ENCODE measurements at places on chromosomes 1 and 21.

DNA sequence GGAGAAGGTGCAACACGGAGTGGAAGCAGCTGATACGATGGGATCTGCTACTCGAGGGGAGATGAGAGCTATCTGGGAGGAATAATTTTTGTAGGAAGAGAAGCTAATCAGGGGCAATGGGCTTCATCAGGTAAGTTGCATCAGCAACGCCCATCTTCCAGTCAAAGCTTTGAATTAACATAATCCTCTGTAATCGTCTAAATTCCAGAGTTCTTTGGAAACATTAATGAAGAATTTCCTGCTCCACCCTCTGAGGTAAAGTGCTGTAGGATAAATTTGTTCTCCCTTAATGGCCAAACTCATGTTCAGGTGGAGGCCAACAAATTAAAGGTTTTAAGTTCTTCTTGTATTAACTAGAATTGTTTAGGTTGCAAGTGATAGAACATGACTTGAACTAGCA, 94.0 kb upstream of the KAZN start:
- no peak for DNase-seq

DNA sequence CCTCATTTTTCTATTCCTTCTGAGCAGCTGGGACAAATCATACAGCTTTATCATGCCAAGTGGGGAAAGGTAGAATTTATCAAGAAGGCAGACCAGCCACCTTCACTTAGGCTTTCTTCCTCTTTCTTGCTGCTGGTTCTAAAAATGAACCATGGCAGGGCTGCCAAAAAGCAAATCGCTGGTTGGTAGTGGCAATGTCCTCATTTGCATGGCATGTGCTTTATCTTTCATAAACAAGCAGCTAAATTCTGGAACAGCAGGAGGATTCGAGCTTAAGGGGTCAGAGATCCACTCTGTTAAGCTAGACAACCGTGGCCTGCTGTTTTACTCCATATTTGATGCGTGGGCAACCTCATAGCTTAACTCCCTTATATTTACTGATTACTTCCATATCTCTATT, 91.3 kb downstream of the RPE65 start:
- DNase-seq, result no peak

DNA sequence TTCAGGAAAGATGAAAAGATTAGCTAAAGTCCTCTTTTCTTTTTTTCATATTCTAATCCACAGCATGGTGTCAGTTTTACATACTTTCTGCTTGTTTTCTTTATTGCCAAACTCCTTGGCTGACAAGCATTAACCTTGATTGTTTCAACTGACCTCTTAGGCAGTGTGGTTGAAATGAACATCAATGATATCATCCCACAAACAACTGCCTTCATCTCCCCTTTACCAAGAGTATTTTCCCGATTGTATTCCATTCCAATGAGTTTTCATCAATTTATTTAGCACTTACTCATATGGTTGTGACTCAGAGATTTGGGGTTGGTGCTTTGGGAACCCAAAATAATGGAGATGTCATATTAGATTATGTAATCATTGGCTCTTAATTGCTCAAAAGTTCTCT, 71.8 kb downstream of the SPAG17 start:
- no peak for DNase-seq

- no peak for DNase-seq
Measured at GRCh38 chr1:18723206-18723605, 92.6 kb downstream of the PAX7 start.

DNA sequence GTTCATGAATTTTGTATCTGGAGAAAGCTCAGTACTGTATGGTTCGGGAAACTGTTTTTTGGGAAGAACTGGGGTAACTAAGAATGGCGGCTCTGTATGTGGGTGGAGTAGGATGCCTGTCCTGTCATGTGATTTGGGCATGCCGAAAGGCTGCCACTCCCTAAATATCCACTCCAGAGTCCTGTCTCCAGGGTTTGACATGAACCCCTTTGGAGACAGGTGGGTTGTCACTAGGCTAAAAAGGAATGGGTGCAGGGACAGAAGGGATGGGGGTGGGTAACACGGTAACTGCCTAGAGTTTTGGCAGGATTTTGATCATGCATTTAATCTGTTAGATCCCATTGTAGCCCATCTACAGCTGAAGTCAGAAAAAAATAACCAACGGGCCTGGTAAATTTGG, 150.1 kb downstream of the KCNJ6 start:
- no peak for DNase-seq

GRCh38 chr1:36151845-36152203, 2.5 kb upstream of the TRAPPC3 start:
- peak; percentile 30 for DNase-seq

- DNase-seq, result no peak
Measured at GRCh38 chr21:33023574-33024200, 2.0 kb upstream of the OLIG2 start.

GRCh38 chr1:8013800-8014199, 12.3 kb downstream of the ERRFI1 start:
- DNase-seq, result no peak

- DNase-seq, result no peak
Measured at GRCh38 chr1:34781844-34782391, 904 bp downstream of the GJB3 start.

DNA sequence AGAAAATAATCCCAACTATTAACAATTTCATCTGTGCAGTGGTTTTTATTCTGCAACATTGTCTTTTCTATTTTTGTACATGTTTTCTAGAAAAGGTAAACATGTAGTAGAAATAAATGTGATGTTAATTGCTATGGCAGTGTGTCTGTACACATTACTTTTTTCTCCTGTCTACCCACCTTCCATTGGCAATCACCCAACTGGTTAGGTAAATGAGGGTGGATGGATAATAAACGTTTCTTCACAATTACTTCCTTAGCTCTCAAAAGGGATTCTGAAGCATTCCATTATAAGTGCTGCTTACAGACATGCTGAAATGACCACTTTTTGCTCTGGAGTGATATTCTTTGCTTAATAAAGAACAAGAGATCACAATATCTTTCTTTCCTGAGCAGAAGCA, 61.4 kb downstream of the MAGI3 start:
- DNase-seq, result no peak

GRCh38 chr1:45488666-45489377, 2.1 kb downstream of the TESK2 start:
- DNase-seq, result no peak

GRCh38 chr1:93137604-93138292, 42.5 kb downstream of the TMED5 start:
- DNase-seq, result no peak

- DNase-seq, result no peak
Measured at GRCh38 chr21:28899744-28900143, 92.9 kb downstream of the LTN1 start.

DNA sequence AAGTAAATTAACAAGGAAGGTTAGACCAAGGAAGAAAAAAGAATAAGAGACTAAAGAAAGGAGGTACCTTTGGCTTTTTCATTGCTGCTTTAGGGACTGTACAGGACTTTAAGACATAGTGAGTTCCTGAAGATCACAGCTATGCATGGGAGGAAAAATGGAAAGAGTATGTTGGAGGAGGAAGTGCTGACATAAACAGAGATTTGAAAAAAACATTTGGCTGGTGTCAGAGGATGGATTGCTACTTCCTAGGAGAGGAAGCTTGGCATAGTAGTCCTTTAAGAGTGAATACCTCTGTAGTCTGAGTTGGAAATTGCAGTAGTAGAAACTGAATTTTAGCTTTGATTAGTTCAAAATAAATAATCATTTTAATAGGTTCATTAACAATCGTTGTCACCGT, 398.4 kb downstream of the RYR2 start:
- no peak for DNase-seq

GRCh38 chr21:27086186-27086585, 119.3 kb upstream of the ADAMTS5 start:
- no peak for DNase-seq

- DNase-seq, result no peak
Measured at GRCh38 chr21:29182691-29183092, 52.2 kb downstream of the MAP3K7CL start.

- DNase-seq, result peak; percentile 66
Measured at GRCh38 chr1:23772049-23772853, 6.0 kb upstream of the PITHD1 start.

DNA sequence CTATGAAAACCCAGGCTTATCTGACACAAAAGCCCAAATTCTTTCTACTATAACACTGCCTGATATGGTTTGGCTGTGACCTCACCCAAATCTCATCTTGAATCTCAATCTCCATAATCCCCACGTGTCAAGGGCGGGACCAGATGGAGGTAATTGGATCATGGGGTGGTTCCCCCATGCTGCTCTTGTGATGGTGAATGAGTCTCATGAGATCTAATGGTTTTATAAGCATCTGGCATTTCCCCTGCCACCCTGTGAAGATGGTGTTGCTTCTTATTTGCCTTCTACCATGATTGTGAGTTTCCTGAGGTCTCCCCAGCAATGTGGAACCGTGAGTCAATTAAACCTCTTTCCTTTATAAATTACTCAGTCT, 123.3 kb upstream of the USP24 start:
- DNase-seq, result no peak

DNA sequence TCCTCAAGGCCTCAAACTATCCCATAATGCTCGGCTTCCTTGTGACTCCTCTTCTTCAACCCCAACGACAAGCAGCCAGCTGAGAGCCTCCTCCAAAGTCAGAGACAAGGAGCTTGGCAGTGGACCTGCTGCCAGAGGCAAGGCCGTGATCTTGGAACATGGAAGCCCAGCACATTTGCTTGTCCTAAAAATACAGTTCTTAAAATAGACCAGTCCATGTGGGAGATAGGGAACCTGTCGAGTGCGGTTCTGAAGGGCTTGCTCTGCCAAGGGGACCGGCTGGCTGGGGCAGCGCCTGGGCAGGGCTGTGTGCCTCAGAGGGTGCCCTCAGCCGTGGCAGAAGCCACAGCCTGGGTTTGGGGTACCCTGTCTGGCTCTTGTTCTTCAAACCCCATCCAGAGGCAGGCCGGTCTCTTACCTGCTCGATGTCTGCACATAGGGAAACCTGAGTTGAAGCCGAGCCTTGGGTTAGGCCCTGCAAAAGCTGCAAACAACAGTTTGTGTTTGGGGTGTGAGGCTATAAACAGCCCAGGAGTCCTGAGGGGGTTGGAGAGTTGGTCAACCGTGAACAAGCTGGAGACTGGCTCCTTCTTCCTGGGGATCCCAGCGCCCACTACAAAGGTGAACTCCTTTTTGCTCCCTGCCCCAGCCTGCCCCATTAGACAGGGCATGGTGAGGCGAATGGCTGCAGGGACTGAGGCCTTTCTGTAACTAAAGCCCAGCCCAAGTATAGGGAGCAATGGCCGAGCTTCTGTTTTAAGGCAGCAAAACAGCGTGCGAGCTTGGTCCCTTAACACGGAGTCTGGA, 228.8 kb downstream of the CAMTA1 start:
- no peak for DNase-seq

- no peak for DNase-seq
Measured at GRCh38 chr1:81887421-81888144, 86.8 kb downstream of the ADGRL2 start.

- no peak for DNase-seq
Measured at GRCh38 chr21:36567216-36567885, 87.4 kb upstream of the CLDN14 start.

- no peak for DNase-seq
Measured at GRCh38 chr1:234773936-234774677, 164.1 kb upstream of the IRF2BP2 start.

DNA sequence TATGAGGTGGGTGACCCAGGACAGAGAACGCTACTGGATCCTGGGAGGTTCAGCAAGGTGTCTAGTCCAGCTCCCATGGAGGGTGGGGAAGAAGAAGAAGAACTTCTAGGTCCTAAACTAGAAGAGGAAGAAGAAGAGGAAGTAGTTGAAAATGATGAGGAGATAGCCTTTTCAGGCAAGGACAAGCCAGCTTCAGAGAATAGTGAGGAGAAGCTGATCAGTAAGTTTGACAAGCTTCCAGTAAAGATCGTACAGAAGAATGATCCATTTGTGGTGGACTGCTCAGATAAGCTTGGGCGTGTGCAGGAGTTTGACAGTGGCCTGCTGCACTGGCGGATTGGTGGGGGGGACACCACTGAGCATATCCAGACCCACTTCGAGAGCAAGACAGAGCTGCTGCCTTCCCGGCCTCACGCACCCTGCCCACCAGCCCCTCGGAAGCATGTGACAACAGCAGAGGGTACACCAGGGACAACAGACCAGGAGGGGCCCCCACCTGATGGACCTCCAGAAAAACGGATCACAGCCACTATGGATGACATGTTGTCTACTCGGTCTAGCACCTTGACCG, 8.6 kb upstream of the PIGV start:
- no peak for DNase-seq

DNA sequence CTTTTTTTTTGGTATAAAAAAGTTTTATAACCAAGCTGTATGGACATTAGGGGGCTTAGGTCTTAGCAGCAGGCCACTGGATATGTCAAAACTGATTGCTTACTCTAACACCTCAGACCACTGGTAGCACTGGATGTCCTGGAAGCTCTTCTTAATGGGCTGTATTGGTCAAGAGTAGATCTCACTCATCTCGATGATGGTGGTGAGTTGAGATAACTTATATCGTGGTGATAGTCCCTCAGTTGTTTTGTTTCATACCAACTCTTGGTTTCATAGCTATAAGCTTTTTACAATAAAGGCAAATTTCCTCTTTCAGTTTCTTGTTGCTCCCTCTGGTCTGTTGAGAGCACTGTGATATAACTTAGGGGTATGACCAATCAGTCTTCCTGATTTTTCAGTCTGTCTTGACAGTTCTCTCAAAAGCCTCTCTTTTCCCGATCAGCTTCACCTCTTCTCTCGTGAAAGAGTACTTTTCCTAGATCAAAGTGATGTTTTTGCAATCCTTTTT, 9.7 kb upstream of the AGO1 start:
- no peak for DNase-seq

DNA sequence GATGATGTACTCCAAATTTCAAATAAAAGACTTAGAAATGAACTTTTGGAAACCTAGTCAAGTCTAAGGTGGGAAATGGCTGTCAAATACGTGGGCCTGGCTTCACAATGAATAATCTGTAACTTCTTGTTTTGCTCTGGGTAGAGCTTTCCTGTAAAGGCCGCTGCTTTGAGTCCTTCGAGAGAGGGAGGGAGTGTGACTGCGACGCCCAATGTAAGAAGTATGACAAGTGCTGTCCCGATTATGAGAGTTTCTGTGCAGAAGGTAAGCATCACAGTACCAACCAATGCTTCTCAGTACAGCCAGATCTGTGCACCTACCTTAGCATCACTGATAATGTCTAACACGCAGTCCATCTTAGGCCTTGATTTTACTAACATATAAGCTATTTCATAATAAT, 73.6 kb downstream of the TPR start:
- peak; percentile 66 for DNase-seq

DNA sequence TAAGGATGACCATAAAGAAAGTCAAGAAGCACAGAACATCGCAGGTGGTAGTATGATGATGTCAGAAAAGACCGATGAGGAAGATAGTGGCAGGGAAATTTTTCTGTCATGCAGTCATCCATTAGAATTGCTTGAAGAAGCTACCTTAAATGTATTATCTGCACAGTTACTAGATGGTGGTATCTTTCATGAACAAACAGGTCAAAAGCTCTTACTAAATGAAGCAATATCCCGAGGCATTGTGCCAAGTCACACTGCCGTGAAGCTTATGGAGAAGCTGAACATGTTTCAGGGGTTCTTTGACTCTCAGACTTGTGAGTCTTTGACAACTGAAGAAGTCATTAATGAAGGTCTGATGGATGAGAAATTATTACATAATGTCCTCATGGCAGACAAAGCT, 128.8 kb downstream of the MACF1 start:
- DNase-seq, result no peak

GRCh38 chr21:42830456-42831455, 48.6 kb downstream of the WDR4 start:
- DNase-seq, result no peak
